ENCODE measurements at places on chromosomes 5 and 9.

- no peak for DNase-seq
These were observed 125.3 kb upstream of the IRX4 start for GRCh38 chr5:2007878-2008501.

- no peak for DNase-seq
These were observed 1.0 kb downstream of the PRDM6 start for GRCh38 chr5:123089914-123090660.

GRCh38 chr5:108141676-108142075 is 240.2 kb downstream of the FBXL17 start:
- no peak for DNase-seq

DNA sequence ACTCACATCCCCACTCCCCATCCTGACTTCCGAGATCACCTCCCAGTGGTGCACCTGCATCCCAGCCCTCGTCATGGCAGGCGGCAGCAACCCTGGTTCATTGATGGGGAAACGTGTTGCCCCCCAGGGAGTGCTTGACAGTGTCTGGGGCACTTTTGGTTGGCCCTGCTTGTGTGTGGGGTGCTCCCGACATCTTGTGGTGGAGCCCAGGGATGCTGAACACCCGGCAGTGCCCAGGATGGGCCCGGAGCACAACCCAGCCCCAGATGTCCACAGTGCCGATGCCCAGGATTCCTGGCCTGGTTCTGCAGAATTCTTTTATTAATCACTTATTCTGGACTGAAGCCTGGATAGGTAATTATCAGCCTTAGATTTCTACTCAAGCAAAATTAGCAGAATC is 3.7 kb downstream of the MRPL36 start:
- DNase-seq, result no peak

- DNase-seq, result no peak
These were observed 360.9 kb downstream of the KDM4C start for GRCh38 chr9:7118633-7119032.

GRCh38 chr9:37056046-37056920 is 22.2 kb upstream of the PAX5 start:
- DNase-seq, result no peak

- DNase-seq, result peak; percentile 44
These were observed 3.5 kb upstream of the SUSD3 start for GRCh38 chr9:93054758-93055704.

DNA sequence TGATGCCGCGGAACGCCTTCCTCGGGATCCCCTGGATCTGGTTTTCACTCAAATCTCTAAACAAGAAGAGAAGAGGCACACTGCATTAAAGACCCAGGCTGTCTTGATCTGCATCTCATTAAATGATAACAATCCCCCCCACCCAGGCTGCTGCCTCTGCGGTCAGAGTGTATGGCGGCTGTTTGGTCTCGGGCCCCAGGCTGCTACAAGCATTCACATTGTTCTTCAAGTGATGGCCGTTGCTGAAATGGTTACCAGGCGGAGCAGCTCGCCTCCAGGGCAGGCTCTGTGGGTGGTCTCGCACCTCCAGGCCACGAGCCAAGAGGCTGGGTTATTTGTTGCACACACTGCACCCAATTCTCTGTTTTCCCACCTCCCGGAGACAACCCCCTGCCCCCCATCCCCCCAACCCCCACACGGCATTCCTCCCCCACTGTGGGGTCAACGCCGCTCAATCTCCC is 304.1 kb upstream of the PANK3 start:
- DNase-seq, result no peak

- DNase-seq, result peak; percentile 54
These were observed 15.0 kb upstream of the HSPB3 start for GRCh38 chr5:54440456-54440893.

- DNase-seq, result no peak
These were observed 179.0 kb downstream of the MAN2A1 start for GRCh38 chr5:109868737-109869136.

Data from Ammon's horn (tissue), 1 donor.